ENCODE measurements at places on chromosomes 2 and 18.
A peak's percentile ranks its signal among the peaks of the same experiment; 100 is the strongest.

DNA sequence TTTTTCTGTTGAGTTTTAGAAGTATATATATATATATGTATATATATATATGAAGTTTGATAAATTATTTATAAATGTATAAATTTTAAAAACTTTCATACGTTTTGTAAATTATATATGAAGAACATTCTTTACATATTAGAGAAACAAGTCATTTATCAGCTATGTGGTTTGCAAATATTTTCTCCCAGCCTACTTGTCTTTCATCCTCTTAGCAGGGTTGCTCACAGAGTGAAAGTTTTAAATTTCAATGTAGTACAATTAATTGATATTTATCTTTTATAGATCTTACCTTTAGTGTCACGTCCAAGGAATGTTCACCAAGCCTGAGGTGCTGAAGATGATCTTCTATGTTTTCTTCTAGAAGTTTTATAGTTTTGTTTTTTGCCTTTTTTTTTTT lies 78.3 kb upstream of the HS6ST1 start:
- no peak for DNase-seq

GRCh38 chr2:171598713-171599319 lies 76.5 kb downstream of the CYBRD1 start:
- peak; percentile 61 for DNase-seq

DNA sequence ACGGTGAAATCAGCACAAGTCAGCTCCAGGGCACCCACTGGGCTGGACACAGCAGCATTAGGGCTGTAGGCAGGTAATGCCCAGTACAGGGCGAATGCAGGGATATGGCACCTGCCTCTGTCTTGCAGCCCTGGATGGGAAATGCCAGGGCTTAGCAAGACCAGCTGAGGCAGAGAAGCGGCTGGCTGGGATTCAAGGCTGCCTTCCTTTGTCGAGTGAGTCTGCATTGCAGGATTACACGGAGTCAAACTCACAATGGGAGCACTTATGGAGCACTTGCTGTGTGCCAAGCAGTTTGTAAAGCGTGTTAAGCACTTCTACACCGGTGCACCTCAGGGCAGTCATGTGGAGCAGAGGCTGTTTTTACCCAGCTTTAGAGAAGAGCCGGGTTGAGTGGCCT lies 87.3 kb upstream of the HDAC4 start:
- no peak for DNase-seq

GRCh38 chr2:111626037-111626864 lies 257.7 kb downstream of the ANAPC1 start:
- no peak for DNase-seq

DNA sequence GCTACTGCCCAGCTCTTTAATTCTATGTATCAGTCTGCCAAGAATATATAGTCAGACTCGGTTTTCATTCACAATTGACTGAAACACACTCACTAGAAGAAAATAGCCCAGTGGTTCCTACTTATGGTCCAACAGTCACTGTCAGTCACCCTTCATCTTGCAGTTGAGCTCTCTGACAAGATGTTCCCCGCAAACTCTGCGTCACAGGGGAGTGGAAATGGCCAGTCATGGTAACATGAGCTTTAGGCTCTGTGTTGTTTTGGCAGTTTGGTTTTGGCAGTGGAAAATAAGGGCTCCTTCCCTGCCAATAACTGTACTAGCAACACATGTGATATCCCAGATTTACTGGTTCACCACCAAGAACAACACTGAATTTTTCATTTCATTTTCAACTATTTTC lies 122.5 kb downstream of the PRPF40A start:
- DNase-seq: no peak

DNA sequence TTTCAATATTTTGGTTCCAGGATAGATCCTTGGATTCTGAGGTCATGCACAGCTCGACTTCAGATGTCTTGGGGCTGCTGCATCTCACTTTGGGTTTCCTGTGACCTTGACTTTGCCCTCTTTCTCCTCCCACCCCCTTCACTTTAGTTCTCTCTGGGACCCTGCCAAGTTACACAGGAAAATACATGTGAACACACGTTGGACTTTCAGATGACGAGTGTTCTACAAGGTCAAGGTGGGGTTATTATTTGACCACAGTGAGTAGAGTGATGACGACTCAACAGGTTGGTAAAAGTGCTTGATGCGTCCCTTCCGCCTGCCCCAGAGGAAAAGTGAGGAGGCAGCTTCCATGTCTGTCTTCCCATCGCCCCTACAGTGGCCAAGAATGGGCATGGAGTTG lies 122.4 kb upstream of the SMAD2 start:
- DNase-seq: no peak

- peak; percentile 26 for DNase-seq
These were observed 146.5 kb downstream of the ASB1 start for GRCh38 chr2:238573065-238573778.

DNA sequence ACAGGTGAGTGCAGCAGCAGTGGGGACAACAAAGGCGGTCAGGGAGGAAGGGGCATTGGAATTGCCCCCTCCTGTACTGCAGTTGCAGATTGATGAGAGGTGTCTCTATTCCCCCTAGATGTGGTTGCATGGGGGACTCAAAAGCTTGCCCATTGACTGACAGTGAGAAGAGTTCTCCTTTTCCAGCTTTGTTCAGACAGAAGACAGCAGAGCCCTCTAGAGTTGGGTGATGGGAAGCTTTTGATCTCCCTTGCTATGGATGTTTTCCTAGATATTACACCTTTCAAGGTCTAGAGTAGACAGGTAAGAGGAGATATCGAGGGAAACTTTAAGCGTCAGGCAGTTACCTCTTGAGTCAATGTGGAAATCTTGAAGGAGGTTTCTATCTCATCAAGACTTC lies 2.9 kb downstream of the PROKR1 start:
- DNase-seq: no peak

- DNase-seq: no peak
These were observed 4.9 kb upstream of the SIX2 start for GRCh38 chr2:45014016-45014702.

DNA sequence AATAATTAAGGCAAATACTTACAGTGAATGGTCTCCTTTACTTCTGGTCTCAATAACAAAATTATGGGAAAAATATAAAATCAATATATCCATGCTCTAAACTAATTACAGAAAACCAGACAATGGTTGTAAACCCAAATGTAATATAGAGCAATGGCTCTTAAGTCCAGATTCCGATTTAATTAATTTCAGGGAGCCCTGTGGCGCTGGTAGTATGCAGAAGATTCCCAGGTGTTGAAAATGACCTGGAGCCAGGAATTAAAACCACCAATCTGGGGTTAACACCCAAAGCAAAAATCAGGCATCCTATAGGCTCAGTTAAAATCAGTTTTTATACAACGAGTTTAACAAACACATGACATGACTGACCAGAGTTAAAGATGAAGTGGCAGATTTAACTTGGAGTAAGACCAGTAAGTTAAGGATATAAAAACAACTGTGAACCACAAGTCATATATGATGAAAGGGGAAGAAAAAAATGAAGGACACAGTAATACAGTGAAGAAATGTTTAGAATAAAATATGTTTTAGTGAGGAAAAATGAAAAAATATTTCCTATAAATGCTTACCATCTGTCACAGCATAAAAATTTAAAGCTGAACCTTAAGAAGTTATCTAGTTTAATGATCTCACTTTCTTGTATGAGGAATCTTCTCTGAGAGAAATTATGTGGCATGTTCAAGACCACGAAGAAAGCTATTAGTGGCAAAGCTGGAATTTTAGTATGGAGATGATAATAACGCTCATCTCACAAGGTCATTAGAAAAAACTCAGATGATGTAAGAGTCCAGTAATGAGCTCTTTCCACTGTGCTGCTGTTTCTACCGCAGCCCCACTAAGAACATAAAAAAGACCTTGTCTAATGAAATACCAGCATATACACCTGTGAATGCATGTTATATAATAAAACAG lies 45.8 kb upstream of the FLACC1 start:
- no peak for DNase-seq

DNA sequence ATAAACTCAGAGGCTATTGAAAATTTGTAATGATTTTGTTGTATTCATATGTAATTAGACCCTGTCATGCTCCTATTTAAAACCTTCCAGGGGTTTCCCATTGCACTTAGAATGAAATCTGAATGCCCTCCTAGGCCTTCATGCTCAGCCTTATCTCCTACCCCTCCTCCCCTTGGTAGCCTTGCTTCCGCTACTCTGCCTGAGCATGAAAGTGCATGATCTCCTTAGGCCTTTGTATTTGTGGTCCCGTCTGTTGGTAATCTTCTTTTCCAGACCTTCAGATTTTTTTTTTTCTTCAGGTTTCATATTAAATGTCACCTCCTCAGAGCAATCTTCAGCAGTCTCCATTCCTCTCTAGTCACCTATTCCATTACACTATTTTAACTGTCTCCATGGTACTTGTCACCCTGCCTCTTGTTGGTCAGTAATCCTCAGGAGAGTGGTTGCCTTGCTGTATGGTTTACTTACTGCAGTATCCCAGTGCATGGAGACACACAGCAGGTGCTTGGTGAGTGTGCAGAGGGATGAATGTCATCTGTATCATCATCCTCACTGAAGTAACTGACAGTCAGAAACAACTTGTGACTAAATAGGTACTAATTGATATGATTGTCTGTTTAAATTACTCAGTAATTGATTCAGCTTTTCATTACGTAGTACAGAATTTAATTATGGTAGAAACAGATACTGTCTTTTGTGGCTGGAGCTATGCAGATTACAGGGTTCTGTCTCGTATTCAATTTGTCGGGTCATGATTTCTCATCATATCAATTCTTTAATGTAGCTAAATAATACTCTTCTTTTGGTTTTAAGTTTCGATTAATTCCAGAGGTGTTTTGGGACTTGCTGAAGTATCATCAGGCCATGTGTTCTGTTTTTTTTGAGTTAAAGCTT lies 63.9 kb downstream of the PHLPP1 start:
- DNase-seq: no peak

GRCh38 chr18:60377778-60378469 lies 5.3 kb upstream of the MC4R start:
- no peak for DNase-seq

DNA sequence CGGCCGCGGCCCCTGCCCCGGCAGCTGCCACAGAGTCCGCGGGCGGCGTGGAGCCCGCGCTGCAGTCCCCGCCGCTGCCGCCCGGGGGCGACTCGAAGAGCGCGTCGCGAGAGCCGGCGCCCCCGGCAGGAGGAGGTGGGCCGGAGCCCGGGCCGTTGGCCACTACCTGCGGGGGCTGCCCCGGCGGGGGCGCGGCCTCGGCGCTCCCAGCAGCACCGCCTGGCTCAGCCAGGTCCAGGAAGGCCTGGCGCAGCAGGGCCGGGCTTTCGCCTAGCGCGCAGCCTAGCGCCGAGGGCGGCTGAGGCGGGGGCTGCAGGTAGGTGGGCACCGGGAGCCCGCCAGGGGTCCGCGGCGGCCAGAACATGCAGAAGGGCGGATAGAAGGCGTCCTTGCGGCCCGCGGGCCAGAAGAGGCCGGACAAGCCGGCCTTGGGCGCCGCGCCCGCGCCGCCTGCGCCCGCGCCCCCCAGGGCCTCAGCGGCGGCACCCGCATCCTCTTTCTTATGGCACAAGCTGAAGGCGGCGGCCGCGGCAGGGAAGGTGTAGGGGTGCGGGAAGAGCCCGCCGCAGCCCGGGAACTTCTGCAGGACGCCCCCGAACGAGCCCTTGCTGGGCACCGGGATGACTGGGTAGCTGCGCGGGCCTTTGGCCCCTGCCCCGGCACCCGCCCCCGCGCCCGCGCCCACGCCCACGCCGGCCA lies 3.9 kb downstream of the SKOR2 start:
- DNase-seq: no peak

GRCh38 chr2:28869494-28870145 lies 489 bp downstream of the TRMT61B start:
- peak; percentile 26 for DNase-seq

- DNase-seq: no peak
These were observed 69.6 kb downstream of the RDH14 start for GRCh38 chr2:18490901-18491300.

DNA sequence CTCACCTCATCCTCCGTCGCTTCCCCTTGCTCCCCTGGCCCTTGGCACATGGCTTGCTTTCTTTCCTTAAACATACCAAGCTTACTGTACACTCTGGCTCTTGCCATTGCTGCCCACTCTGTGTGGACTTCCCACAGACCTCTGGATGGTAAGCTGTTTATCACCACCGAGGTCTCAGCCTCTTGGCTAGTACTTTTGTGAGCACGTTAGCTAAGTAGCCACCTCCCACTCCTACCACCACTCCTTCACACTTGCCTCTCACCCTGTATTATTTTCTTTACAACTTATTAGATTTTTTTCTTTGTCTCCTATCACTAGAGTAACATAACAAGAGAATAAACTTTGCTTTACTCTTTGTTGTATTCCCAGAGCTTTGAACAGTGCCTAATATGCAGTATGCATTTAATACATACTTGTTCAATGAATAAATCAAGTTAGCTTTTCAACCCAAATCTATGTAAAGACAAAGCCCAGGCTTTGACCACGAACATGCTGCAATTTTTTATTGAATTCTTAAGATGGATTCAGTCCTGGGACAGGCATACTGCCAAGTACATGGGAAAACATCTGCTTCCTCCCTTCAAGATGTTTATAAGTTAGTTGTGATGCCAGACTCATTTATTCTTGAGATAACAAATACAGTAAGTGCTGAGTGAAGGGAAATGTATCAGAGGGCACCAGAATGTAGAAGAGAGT lies 25.0 kb upstream of the MSGN1 start:
- DNase-seq: no peak

DNA sequence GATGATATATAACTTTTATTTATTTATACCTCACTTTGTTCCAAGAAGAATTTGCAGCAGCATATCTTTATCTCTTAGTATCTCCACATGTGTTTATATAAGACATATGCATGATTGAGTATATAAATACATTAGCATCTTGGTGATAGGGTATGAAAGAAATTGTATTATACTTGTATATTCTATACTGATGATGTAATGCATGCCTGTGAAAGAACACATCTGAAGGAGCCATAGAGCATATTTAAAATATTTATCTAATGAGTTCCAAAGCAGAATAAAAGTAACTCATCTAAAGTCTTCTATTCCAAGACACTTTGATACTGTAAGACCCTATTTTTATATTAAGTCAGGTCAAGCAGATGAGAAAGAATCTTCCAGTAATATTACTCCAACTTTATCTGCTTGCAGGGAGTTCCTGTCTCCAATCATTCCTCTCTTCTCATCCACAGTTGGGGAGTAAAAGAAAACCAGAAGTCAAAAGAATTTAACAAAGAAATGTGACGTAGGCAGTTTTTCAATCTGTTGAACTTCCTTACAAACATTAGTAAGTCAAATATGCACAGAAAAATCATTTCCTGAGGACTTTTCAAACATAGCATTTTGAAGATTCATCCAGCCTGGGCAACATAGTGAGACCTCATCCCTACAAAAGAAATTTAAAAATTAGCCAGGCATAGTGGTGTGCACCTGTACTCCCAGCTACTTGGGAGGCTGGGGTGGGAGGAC lies 76.7 kb downstream of the DTNB start:
- DNase-seq: no peak

- no peak for DNase-seq
These were observed 4.3 kb upstream of the HDAC4 start for GRCh38 chr2:239405071-239405470.

GRCh38 chr2:240226672-240227537 lies 86.4 kb upstream of the OTOS start:
- no peak for DNase-seq

GRCh38 chr2:189504238-189504637 lies 63.0 kb downstream of the WDR75 start:
- DNase-seq: no peak
